HFFc6 (cell line): ENCODE measurements at places on chromosomes 2 and 18.

DNA sequence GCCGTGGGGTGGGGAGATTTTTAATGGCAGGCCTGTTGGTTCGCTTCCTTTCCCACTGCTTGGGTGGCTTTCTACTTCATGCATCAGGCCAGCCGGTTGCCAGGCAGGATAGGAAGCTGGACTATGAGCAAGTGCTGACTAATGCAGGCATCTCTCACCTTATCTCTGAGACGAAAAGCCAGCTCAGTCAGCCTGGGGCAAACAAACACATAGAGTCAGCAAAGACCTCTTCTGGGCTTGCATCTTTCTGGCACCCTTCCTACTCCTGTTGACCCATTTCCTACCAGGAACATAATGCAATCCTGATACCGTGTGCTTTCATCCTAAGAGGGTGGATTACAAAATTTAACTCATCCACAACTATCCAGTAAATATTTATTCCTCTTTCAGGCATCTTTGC lies 416.6 kb upstream of the MEX3C start:
- no peak for DNase-seq

DNA sequence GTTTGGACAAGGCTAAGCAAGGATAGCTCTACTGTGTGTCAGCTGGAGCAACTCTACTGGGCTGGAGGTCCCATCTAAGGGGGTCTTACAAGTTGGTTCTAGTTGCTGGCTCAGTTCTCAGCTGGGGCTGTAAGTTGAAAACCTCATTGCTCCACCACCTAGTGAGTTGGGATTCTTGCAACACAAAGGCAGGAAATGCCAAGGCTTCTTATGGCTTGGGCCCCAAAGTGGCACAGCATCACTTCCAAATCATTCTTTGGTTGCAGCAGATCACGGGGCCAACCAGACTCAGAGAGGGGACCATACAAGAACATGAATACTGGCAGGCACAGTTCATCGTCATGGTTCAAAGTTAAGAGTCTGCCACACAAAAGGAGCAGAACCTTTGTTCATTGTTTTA lies 332.7 kb downstream of the LRRTM1 start:
- DNase-seq: no peak

DNA sequence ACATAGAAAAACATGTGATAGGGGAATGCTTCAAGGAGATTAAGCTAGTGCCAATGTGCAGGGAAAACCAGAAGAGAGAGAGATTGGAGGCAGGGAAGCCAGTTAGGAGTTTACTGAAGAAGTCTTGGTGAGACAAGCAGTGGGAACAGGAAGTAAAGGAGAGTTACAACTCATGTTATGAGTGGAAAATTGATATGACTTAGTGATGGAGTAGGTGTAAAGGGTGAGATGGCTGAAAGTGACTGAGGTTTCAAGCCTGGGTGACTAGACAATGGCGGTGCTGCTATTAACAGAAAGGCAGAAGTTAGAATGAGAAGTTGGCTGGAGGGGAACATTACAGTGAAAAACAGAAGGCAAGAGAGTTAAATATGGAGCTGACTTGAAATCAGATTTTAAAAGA lies 16.5 kb downstream of the DOK1 start:
- no peak for DNase-seq

DNA sequence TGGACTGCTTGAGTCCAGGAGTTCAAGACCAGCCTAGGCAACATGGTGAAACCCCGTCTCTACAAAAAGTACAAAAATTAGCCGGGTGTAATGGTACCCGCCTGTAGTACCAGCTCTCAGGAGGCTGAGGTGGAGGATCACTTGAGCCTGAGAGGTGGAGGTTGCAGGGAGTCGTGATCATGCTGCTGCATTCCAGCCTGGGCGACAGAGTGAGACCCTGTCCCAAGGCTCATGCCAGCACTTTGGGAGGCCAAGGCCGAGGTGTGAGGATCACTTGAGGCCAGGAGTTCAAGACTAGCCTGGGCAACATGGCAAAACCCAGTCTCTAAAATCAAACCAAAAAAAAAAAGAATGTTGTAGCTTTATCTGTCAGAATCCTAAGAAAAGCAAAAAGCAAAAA lies 25.4 kb downstream of the SMC6 start:
- DNase-seq: no peak

DNA sequence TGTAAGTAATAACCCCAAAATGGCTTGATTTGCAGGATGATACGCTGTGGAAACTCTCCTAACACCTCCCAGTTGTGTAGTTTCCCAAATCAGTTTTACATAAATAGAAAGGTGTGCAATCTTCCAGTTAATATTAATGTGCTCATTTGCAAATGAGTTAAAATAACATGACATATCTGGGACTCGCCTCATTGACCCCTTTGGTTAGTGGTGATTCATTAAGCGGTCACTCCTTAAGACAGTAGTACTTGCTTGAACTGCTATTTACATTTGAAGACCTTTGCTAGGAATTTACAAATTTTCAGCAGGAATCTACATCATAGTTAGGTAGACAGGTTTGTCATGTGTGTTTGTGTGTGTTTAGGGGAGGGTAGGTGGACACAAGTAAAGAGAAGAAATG lies 1367.7 kb upstream of the CELF4 start:
- DNase-seq: no peak

DNA sequence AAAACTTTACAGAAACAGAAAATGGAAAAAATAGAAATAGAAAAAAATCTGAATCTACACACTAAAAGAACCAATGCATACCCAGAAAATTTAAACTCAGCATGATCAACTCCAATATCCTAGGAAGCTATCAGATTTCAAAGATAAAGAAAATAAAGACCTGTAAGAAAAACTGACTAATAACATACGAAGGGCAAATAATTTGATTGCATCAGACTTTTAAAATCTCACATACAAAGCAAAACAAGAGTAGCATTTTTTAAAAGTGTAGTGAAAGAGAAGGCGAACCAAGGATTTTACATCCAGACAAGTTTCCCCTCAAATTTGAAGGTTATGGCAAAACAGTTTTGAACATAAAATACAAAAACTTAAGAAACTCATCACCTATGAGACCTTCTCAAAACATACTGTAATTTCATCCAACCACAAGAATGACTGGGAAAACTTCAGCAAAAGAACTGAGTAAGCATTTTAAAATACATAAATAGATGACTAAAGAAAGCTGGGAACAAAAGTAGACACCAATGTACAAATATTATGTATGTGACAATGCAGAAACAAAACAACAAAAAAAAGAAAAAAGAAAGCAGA lies 54.8 kb downstream of the NBAS start:
- no peak for DNase-seq

DNA sequence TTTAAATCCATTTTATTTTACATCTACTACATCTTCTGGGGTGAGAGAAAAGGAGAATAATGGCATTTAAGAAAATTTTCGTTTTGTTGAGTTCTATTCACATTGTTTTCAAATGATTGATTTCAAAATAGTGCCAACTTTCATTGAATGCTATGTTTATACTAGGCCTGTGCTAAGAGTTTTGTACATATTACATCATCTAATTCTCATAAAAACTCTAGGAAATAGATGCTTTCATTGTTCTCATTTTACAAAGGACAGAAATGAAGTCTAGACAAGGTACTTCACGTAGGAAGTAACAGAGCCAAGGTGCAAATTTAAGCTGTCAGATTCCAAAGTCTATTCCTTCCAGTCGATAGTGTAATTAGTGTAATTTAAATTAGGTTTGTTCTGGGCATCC lies 402.8 kb upstream of the UBE2E3 start:
- no peak for DNase-seq
